ENCODE measurements at places on chromosomes 3 and 15. TPM values are rescaled to one million over a fixed set of nuclear protein-coding genes. Genes with fewer than 3 reads are reported as not detected.

GRCh38 chr3:63995086-63995485 lies 28.2 kb downstream of the PSMD6 start:
- DNase-seq: no peak
- H3K4me3 ChIP-seq: no peak overlapping the region
- H3K27me3 ChIP-seq: no peaks in the 10 kb centered on the region
- no peaks in the 10 kb centered on the region for H3K4me1 ChIP-seq

- H3K27me3 ChIP-seq: no peaks in the 10 kb centered on the region
- peaks cover 6% of the 10 kb centered on the region for H3K4me1 ChIP-seq
- no peak for DNase-seq
- H3K36me3 ChIP-seq: no peaks in the 10 kb centered on the region
These were observed 1146.7 kb downstream of the IGSF11 start for GRCh38 chr3:117887901-117888300.

DNA sequence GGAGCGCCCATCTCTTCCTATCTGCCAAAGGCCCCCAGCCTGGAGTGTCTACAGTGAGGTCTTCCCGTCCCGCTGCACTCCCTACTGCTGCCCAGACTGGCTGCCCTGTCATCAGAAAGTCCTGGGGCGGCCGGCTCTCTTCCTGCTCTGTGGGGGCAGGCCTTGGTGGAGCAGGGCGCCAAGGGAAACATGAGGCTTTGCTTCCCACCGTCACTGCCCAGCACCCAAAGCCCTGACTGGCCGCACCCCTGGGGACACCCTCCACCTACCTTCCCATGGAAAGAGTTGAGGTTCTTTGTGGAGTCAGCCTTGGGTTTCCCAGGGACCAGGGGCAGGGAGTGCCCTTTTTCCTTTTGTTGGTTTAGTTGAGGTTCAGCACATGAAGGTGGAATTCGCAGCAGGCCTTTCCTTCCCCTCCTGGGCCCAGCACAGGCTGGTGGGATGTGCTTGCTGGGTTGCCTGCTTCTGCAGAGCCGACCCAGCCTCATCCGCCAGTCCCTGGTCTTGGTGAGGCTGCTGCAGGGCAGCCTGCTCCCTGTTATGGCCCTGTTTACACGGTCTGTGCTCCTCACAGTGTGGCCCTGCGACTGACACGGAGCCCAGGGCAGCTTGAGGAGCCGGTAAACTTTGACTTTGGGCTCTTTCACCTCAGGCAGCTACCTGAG lies 51.8 kb upstream of the PLXNA1 start:
- no peak for DNase-seq
- no peak overlapping the region for H3K27ac ChIP-seq
- H3K36me3 ChIP-seq: no peaks in the 10 kb centered on the region
- H3K27me3 ChIP-seq: no peaks in the 10 kb centered on the region
- peaks cover 40% of the 10 kb centered on the region for H3K4me1 ChIP-seq

GRCh38 chr15:93210995-93211394 lies 122.0 kb upstream of the RGMA start:
- no peaks in the 10 kb centered on the region for H3K4me1 ChIP-seq
- DNase-seq: no peak
- no peaks in the 10 kb centered on the region for H3K27me3 ChIP-seq
- no peak overlapping the region for H3K27ac ChIP-seq
- no peaks in the 10 kb centered on the region for H3K36me3 ChIP-seq
- no peak overlapping the region for H3K4me3 ChIP-seq

DNA sequence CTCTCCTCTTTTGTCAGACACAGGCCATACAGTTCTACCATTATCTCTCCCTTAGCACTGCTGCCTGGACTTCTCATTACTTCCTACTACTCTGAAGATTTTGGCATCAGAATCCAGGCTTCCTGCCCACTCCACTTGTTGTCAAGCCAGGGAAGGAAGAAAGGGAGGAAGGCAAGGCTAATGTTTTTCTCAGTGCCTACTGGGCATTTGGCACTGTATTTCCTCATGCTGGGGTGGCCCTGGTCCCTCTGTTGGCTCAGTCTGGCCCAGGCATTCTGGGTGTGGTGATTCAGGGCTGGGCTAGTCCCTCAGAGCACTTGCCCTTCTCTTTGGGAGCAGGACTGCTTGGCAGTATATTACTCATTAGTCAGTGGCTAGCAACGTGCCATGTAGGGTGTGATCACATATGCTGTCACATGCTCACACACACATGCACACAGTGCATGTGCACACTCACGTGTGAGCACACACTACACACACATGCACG lies 52.9 kb downstream of the BSN start:
- no peak for DNase-seq
- H3K36me3 ChIP-seq: no peaks in the 10 kb centered on the region
- H3K27ac ChIP-seq: no peak overlapping the region

DNA sequence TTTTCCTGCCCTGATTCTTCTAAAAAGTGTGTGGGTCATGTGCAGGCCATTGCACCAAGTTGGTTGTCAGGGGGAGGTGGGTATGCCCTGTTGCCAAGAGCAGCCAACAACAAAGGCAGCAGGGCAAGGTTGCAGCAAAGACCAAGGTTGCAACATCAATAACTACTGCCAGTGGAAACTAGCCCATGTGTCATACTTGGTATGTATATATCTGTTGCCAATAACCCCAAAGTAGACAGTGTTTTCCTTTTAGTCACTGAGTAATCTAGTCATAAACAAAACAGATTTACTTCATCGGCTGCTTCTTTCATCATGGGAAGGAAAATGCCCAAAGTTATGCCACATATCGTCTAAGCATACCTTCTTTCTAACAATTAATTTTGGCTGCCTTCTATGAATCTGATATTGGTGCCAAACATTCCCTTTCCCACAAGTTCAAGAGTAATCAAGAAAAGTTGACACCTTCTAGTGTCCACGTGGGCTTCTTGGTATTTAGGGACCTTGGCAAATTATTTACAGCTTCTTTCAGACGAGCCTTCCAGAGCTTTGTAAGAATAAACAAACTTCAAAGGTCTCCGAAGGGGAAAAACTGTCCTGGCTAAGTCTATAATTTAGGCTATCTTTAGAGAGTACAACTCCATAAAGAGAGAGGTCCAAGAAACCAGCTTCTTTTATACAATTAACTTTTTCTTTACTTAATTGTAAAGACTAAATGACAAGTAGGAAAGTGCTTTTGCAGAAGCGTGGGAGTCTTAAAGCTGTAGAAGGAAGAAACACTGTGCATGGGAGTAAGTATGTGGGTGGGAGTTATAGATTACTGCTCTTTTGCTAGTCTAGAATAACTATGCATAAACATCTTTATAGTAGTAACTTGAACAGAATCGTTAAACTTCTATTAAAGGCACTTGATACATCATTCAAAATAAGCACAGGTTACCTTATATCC lies 10.0 kb upstream of the MBNL1 start:
- H3K27me3 ChIP-seq: no peaks in the 10 kb centered on the region
- DNase-seq: no peak
- H3K4me3 ChIP-seq: no peak overlapping the region
- H3K36me3 ChIP-seq: no peaks in the 10 kb centered on the region

GRCh38 chr3:174862666-174863065 lies 3.5 kb downstream of the NAALADL2 start:
- H3K4me3 ChIP-seq: no peak overlapping the region
- no peaks in the 10 kb centered on the region for H3K27me3 ChIP-seq
- H3K27ac ChIP-seq: no peak overlapping the region

Gene WDR49
- polyA plus RNA-seq: not detected

Gene TICRR
- polyA plus RNA-seq: 2.0 TPM

Gene CPLX3
- not detected for polyA plus RNA-seq

Gene ARGFX
- polyA plus RNA-seq: not detected

Gene B3GALNT1
- 0.32 TPM for polyA plus RNA-seq
